ENCODE measurements at places on chromosomes 12 and 14.

- DNase-seq: no peak
Observed at GRCh38 chr14:56026506-56026905, 91.7 kb upstream of the PELI2 start.

DNA sequence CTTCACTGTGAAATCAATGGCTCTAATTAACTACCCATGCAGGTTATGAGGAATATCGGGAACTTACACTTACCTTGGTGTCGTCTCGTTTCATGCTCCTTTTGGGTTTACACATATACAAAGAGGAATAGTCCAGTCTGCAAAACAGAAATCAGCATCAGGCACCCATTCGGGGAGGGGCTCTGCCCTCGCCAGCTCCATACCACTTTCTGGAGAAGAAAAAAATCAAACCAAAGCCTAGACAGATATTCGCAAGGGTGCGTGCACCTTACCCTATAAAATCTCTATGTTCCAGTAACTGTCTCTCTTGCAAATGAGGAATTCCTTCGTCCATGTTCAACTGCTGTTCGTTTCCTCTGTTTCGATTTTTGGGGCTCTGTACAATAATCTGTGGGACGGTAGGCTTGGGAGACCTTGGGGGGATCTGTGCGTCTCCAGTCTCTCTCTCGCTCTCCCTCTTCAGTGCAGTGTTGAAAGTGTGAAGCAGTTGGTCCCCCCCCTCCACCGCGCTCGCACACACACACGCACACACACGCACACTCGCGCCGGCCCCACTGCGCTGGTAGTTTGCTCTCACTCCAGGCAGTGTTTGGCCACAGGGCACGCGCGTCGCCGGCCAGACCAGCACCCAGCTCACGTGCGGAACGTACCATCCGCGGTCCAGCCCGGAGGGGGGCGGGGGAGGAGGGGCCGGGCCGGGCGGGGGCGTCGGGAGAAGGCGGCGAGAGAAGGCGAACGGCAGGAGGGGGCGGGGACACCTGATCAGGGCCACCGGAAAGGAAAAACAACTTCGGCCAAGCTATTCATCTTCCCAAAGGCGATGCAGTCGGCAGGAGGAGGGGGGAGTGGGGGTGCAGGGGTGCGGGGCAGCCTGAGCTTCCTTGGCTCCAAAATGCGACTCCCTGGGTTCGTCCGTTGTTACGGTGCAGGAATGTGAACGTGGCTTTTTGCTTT, at the start of gene BHLHE41:
BHLHE41 (minus strand) TSS at position 592 of the 954 bp plus-strand sequence; CDS start at position 334, 258 bp downstream.
- no peak for DNase-seq

GRCh38 chr14:24876996-24877395, 173.0 kb downstream of the STXBP6 start:
- no peak for DNase-seq

DNA sequence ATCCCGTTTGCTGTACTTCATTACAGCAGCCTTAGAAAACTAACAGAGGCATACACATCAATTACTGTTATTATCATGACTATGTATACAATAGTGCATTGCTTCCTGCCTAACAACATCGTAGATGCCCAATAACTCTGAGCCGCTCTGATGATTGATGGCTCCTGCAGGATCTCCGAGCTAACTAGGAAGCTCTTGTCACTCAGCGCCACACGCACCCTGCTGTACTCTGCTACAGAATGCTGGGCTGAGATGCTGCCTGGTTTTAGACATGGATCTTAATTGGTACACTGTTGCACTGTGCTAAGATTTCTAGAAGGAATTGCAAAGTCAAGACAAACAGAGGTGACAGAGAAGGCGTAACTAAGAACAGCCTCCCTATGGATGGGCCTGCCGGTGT, 169.3 kb downstream of the SLC15A4 start:
- DNase-seq: no peak

GRCh38 chr12:32110942-32111341, 4.3 kb downstream of the BICD1 start:
- DNase-seq: no peak

GRCh38 chr14:91778217-91778616, 46.3 kb upstream of the CATSPERB start:
- no peak for DNase-seq

DNA sequence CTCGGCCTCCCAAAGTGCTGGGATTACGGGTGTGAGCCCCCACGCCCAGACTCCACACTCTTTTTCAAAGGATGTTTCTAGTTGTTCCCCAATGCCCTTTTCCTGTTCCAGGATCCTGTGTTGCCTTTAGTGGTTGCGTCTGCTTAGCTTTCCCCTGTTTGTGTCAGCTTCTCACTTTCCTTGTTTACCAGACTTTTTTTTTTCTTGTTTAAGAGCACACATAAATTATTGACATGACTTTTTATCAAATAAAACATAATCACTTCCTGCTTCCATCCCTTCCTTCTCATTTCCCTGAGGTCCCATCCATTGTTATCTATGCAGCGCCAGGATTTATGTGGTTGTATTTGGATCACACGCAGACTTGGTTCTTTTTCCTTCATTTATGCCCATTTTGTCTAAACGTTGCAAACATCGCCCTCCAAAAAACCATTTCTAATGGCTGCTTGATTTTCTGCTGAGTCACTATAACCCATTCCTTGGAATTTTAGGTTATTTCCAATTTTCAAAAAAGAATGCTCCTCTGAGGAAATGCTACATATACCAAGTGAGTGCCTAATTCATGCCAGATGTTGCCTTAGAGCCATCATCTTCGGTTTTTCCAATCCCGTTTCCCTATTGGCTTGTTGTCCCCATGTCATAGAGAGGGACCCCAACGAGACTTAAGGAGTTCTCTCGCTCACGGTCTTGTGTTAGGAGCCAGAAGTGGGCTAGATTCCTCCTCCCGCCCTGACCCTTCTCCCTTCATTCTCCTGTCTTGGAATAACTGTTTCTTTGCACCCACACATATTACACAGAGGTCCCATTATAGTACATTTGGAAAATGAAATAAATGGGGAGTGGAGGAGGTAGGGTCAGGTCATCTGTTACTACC, 13.5 kb upstream of the CYP46A1 start:
- no peak for DNase-seq

DNA sequence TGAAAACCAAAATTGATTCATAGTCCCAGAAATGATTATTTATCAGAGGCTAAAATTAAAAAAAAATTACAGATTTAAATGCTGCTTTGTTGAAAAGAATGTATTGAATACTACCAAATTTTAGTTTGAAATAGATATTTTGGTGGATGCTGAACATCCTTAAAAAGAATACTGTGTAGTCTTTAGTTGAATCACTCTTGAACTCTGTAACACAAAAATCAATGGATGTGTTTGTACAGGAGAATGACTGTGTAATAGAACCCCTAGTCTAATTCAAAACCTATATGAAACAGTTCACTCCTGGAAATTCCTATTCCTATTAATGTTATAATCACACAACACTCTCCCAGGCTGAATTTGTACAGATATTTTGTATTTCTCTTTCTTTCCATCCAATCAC, 1.5 kb upstream of the TSPAN8 start:
- no peak for DNase-seq

GRCh38 chr12:71787580-71787979, 32.9 kb downstream of the RAB21 start:
- no peak for DNase-seq

- DNase-seq: no peak
Observed at GRCh38 chr14:97848317-97848980, 1051.3 kb downstream of the VRK1 start.

- no peak for DNase-seq
Observed at GRCh38 chr14:68401855-68402254, 391.0 kb downstream of the ZFP36L1 start.

DNA sequence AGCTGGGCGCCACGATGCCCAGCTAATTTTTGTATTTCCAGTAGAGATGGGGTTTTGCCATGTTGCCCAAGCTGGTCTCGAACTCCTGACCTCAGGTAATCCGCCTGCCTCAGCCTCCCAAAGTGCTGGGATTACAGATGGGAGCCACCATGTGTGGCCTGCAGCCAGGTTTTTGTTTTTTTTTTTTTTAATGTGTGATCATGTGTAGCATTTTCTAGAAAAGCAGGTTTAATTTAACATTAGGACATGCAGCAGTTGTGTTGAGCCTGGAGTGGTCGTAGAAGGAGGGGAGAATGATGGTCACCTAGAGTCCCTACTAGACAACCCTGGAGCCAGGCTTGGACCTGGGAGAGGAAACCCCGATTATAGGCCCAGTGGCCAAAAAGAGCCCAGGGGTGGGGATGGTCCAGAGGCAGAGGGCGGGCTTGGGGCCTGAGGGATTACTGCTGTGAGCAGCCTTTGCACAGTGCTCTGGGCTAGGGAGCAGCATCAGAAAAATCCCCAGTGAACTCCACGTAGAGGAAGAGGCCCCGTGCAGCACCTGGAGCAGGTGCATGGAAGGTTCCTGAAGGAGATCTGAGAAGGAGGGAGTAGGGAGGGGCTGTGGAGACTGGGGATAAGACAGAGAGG, 13.6 kb downstream of the DLK1 start:
- DNase-seq: no peak

GRCh38 chr12:12442548-12443071, 85.7 kb downstream of the BORCS5 start:
- no peak for DNase-seq

DNA sequence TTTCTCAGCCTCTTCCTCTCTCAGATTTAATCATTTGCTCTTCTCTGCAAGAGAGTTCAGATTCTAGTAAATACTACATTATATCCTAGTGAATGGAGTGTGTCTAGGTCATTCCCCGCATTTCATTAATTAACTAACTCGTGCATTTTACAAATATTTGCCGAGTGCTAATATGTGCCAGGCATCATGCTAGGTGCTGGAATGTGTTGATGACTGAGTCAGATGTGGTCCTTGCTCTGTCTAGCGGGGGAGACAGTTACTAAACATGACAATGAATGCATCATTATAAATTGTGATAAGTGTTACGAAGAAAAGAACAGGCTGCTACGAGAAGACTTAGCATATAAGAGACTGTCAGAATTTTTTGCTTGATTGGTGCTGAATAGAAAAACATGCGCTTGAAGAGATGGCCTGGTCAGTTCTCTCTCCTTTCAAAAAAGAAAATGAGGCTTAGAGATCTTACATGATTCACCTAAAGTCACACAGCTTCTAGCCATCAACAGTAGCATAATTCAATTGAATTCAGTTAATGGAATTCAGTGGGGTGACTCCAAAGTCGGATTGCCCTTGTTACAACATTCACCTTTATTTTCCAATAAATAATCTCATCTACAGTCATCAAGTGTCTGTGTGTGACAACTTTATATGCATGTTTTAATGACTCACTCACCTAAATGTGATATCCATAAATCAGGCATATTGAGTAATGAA, 48.7 kb upstream of the MAX start:
- DNase-seq: no peak

DNA sequence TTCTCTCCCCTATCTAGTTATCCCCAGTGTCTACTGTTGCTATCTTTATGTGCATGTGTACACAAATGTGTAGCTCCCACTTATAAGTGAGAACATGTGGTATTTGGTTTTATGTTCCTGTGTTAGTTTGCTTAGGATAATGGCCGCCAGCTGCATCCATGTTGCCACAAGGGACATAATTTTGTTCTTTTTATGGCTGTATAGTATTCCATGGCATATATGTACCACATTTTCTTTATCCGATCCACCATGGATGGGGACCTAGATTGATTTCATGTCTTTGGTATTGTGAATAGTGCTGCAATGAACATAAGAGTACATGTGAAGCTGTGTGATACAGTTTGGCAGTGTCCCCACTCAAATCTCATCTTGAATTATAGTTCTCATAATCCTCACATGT, 218.1 kb downstream of the KSR2 start:
- no peak for DNase-seq

GRCh38 chr12:97758586-97758985, 296.0 kb downstream of the RMST start:
- DNase-seq: no peak

GRCh38 chr12:65653946-65654629, 170.2 kb upstream of the HMGA2 start:
- DNase-seq: no peak

GRCh38 chr14:68467425-68467824, 325.4 kb downstream of the ZFP36L1 start:
- no peak for DNase-seq

DNA sequence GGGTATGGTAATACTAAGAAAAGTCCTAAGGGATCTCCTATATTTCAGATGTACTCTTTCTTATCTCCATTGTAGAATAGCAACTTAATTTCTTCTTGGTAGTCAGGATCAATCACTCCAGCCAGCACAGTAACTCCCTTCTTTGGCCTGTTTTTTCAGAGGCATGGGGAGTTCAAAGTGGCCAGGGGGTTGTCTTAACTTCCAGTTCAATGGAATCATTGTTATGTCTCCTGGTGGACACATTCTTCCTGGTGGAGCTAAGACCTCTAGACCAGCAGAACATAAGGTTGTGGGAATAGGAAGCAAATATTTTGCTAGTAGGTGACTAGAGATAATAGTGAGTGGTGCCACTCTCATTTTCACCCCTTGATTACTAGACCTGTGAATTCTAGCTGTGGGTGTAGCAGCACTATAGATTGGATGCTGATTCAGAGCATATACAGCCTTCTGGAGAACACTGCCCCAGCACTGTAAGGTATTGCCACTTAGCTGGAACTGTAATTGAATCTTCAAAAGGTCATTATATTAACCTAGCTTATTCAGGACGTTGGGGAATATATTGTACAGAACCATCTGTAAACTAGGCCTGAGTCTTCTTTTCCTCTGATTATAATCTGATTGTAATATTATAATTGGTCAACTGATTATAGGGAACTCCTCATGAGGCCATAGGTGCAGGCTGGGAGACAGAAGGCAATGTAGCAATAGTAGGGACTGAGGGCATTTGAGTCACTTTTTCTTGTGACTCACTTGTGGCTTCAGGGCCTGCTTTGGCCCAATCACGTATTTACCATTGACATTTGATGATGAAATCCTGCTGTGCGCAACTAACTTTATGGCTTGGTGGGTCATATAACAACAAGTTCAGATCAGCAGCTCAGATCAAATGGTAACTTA, 60.2 kb upstream of the ATP2B1 start:
- DNase-seq: peak; percentile 84

GRCh38 chr12:39772821-39773259, 153.2 kb upstream of the ABCD2 start:
- DNase-seq: no peak

DNA sequence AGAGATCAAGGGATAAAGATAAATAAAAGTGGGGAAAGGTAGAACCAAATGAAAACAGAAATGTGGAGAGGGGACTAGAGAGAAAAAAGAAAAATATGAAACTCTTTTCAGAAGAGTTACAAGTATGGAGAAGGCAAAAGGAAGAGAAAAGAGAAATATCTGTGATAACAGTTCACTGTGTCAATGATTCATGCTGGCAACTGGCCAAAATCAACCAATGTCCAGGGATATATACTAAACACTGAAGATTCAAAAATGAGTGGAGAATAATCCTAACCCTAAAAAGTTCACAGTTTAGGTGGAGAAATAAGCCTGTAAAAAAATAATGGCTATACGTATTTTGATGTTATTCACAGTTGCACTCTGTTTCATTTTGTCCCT, 372.3 kb upstream of the KITLG start:
- DNase-seq: no peak
